IMR-90 (cell line): ENCODE measurements at places on chromosomes 13 and 19.

GRCh38 chr13:32581177-32581786 lies 5.0 kb upstream of the PDS5B start:
- no peaks in the 10 kb centered on the region for H3K36me3 ChIP-seq
- H3K27ac ChIP-seq, result no peak overlapping the region
- no peaks in the 10 kb centered on the region for H3K27me3 ChIP-seq
- no peak overlapping the region for H3K4me3 ChIP-seq

- no peaks in the 10 kb centered on the region for H3K36me3 ChIP-seq
- no peak overlapping the region for H3K4me3 ChIP-seq
- DNase-seq, result no peak
- H3K27me3 ChIP-seq, result no peaks in the 10 kb centered on the region
Measured at GRCh38 chr13:19058566-19058965, 123.1 kb downstream of the TUBA3C start.

DNA sequence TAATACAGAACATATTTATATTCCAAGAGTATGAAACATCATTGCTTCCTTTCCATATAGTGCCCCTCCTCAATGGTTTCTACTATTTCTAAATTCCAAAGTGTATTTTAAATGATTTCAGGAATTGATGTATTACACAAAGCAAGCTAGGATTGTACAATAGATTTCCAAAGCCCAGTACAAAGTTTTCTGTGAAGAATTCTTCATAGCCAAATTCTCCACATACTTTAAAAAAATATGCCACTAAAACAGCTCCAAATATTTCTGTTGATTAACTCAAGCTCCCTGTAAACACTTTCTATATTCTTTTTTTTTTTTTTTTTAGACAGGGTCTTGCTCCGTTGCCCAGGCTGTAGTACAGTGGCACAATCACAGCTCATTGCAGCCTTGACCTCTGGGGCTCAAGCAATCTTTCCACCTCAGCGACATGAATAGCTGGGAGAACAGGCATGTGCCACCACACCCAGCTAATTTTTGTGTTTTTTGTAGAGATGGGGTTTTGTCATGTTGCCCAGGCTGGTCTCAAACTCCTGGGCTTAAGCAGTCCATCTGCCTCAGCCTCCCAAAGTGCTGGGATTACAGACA lies 50.6 kb downstream of the ELF1 start:
- no peak overlapping the region for H3K4me3 ChIP-seq
- H3K4me1 ChIP-seq, result peaks cover 4% of the 10 kb centered on the region
- H3K27me3 ChIP-seq, result no peaks in the 10 kb centered on the region
- H3K27ac ChIP-seq, result no peak overlapping the region

- no peak overlapping the region for H3K27ac ChIP-seq
- no peak overlapping the region for H3K4me3 ChIP-seq
- no peaks in the 10 kb centered on the region for H3K36me3 ChIP-seq
- H3K4me1 ChIP-seq, result peaks cover 9% of the 10 kb centered on the region
- DNase-seq, result peak; percentile 27
- no peaks in the 10 kb centered on the region for H3K27me3 ChIP-seq
Measured at GRCh38 chr13:85509512-85509911, 289.7 kb downstream of the SLITRK6 start.

GRCh38 chr13:31053896-31054295 lies 107.8 kb downstream of the HSPH1 start:
- H3K4me3 ChIP-seq, result no peak overlapping the region
- no peak for DNase-seq
- H3K27ac ChIP-seq, result no peak overlapping the region
- H3K4me1 ChIP-seq, result peaks cover 1% of the 10 kb centered on the region; the same call in 1 of the 2 replicates
- peaks cover 3% of the 10 kb centered on the region; the same call in 1 of the 2 replicates for H3K27me3 ChIP-seq
- no peaks in the 10 kb centered on the region for H3K36me3 ChIP-seq

DNA sequence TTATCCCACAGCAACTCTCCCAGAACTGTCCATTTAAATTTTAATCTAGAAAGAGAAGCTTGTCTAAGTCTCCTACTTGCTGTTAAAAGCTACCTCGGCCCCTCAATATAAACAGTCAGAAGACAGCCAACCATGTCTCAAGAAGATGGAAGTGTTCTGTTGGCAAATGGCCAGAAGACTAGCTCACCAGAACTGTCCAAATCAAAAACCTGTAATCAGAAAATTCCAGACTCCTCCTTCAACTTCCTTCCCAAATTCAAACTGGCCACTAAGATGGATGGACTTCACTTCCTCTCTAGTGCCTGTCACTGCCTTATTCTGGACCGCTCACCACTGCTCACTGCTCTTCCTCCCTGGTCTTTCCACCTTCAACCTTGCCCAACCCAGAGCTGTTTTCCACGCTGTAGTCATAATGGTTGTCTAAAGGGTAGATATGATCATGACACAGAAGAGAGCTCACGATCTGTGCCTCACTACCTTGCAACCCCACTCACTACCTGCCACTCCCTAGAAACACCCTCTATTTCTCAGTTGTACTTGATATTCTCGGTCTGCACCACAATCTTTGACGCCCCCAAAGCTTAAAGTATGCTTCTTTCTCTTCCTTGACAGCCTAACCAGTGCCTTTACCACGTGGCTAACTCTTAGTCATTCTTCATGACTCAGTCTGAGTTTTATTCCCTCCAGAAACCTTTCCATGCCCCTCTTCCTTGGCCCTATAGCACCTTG lies 9.2 kb downstream of the FGF14 start:
- H3K36me3 ChIP-seq, result no peaks in the 10 kb centered on the region
- no peaks in the 10 kb centered on the region for H3K4me1 ChIP-seq
- no peak overlapping the region for H3K27ac ChIP-seq
- no peak overlapping the region for H3K4me3 ChIP-seq
- no peaks in the 10 kb centered on the region for H3K27me3 ChIP-seq

DNA sequence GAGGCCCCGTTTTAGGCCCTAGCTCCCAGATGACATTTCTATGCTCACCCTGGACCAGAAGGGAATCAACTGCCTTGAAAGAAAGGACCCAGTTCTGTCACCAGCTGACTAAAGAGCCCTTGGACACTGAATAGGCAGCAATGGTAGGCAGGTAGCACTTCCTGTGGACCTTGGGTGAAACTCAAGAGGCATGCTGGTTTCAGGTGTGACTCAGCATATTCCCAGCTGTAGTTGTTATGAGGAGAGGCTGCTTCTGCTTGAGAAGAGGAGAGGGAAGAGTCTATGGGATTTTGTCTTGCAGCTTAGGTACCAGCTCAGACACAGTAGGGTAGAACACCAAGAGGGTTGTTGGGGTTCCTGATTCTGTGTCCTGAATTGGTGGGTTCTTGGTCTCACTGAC lies 37.9 kb upstream of the HTR2A start:
- no peak for DNase-seq
- H3K27ac ChIP-seq, result no peak overlapping the region
- H3K4me3 ChIP-seq, result no peak overlapping the region
- no peaks in the 10 kb centered on the region for H3K27me3 ChIP-seq
- H3K4me1 ChIP-seq, result no peaks in the 10 kb centered on the region

- H3K4me1 ChIP-seq, result no peaks in the 10 kb centered on the region
- no peak overlapping the region for H3K27ac ChIP-seq
- H3K27me3 ChIP-seq, result no peaks in the 10 kb centered on the region
- DNase-seq, result no peak
- H3K4me3 ChIP-seq, result no peak overlapping the region
Measured at GRCh38 chr13:39391761-39392160, 211.2 kb downstream of the LHFPL6 start.

GRCh38 chr13:34506796-34507195 lies 435.3 kb upstream of the NBEA start:
- H3K36me3 ChIP-seq, result no peaks in the 10 kb centered on the region
- no peaks in the 10 kb centered on the region for H3K4me1 ChIP-seq
- no peak overlapping the region for H3K4me3 ChIP-seq
- H3K27me3 ChIP-seq, result no peaks in the 10 kb centered on the region

DNA sequence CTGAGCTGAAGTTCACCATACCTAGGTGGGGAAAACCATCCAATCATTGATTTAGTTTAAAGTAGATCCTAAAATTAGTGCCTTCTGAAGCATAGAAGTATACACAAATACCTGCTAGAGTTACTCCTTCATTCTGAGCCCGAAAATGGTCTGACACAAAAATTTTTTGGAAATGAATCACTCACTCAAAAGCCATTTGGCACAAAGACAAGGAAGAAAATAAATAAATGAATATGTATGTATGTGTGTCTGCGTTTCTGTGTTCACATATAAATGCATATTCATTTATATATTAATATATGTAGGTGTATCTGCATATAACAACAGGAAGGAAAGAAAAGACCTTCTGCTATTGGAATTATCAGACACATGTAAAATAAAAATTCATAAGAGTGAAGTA lies 614.4 kb upstream of the PCDH9 start:
- no peaks in the 10 kb centered on the region for H3K4me1 ChIP-seq
- H3K27me3 ChIP-seq, result no peaks in the 10 kb centered on the region
- no peaks in the 10 kb centered on the region for H3K36me3 ChIP-seq
- no peak overlapping the region for H3K27ac ChIP-seq
- DNase-seq, result no peak
- no peak overlapping the region for H3K4me3 ChIP-seq

DNA sequence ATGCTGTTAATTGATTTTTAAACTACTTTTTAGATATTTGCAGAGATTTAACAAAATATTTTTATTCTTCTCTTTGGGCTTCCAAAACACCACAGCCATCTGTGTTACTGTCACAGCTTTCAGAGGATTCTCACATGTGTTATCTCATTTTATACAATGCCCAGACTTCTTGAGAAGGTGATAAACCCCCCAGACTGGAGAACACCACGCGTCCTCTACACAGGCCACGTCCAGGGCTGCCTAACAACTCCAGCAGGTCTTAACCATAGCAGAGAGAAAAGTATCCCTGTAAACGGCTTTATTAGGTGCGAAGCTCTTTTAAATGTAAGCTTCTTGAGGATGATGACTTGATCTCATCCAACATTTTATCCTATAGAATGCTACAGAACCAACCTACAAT lies 2.0 kb downstream of the GPR183 start:
- no peak overlapping the region for H3K4me3 ChIP-seq
- no peak for DNase-seq

DNA sequence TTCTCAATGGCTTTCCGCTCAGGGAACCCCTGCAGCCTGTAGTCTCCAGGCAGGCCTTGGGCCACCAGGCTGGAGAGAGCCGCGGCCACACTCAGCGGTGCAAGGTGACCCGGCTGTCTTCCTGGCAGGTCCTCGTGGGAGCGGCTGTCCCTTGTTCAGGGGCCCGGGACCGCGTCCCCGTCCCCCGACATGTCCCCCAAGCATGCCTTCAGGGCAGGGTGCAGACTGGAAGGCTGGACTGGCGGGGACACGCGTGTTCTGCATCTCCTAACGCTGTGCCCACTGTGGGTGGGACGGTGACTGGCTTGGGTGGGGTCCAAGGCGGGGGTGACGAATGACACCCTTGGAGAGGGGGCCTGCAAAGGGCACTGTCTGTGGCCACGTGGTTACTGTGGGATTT lies 93.6 kb downstream of the WTIP start:
- H3K27ac ChIP-seq, result no peak overlapping the region
- H3K4me1 ChIP-seq, result no peaks in the 10 kb centered on the region
- no peak overlapping the region for H3K4me3 ChIP-seq
- no peaks in the 10 kb centered on the region for H3K36me3 ChIP-seq

GRCh38 chr13:51222686-51223559 lies 725 bp downstream of the FAM124A start:
- H3K36me3 ChIP-seq, result no peaks in the 10 kb centered on the region
- H3K27me3 ChIP-seq, result peaks cover 63% of the 10 kb centered on the region
- no peak for DNase-seq
- H3K4me1 ChIP-seq, result no peaks in the 10 kb centered on the region

GRCh38 chr19:30671622-30672051 lies 299.5 kb downstream of the ZNF536 start:
- DNase-seq, result no peak
- no peaks in the 10 kb centered on the region for H3K36me3 ChIP-seq
- no peaks in the 10 kb centered on the region; the same call in 1 of the 2 replicates for H3K27me3 ChIP-seq

DNA sequence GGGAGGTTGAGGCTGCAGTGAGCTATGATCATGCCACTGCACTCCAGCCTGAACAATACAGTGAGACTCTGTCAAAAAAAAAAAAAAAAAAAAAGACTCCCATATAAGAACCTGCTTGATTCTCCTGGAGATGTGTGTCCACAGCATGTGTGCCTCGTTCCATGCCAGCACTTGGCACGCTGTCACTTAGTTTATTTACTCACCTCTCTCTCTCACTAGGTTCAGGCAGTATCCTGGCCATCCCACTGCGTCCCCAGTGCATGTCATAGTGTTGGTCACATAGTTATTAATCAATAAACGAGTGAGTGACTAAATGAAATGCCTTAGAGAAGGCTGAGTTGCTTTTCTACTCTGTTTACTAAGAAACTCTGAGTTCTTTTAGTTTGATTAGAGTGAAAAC lies 79.1 kb upstream of the GPR12 start:
- H3K4me1 ChIP-seq, result no peaks in the 10 kb centered on the region
- no peak overlapping the region for H3K4me3 ChIP-seq
- no peak for DNase-seq
- H3K36me3 ChIP-seq, result no peaks in the 10 kb centered on the region
- H3K27ac ChIP-seq, result no peak overlapping the region

DNA sequence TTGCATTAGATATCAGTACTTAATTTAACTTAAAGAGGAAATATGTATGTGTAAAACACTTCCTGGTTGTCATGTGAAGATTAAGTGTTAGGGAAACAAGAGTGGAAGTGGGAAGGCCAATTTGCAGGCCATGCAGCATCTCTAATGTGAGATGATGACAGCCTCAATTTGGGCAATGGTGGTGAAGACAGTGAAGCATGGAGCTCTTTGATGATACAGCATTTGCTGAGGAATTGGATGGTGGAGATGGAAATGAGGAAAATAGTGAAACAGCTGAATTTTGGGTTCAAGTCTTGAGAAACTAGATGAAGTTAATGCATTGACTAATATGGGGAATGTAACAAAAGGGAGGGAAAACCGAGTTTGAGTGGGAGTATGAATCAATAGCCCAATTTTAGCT lies 231.7 kb upstream of the MIR17HG start:
- H3K4me1 ChIP-seq, result no peaks in the 10 kb centered on the region
- no peak overlapping the region for H3K27ac ChIP-seq
- DNase-seq, result no peak
- H3K27me3 ChIP-seq, result no peaks in the 10 kb centered on the region
- H3K36me3 ChIP-seq, result no peaks in the 10 kb centered on the region
- H3K4me3 ChIP-seq, result no peak overlapping the region

- no peak overlapping the region for H3K27ac ChIP-seq
- no peaks in the 10 kb centered on the region for H3K27me3 ChIP-seq
- no peak overlapping the region for H3K4me3 ChIP-seq
- no peaks in the 10 kb centered on the region for H3K36me3 ChIP-seq
Measured at GRCh38 chr19:51122112-51122981, 2.4 kb upstream of the SIGLEC9 start.

GRCh38 chr19:15488489-15489226 lies 9.4 kb upstream of the PGLYRP2 start:
- no peak overlapping the region for H3K4me3 ChIP-seq
- H3K27me3 ChIP-seq, result no peaks in the 10 kb centered on the region
- DNase-seq, result no peak

DNA sequence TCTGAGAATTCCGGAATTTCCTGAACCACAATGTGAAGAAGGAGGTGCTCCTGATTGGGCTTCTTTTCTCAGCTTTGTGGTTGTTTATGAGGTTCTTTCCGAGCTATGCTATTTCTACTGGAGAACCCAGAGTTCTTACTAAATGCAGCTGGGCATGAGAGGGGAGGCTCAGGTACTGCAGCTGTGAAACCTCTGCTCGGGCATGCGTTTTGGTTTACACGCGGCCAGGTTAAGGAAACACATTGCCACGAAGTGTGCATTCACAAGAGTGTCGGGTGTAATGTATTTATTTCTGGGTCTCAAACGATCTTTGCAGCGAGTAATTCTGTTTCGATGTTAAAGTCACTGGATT lies 661 bp upstream of the MIR17HG start:
- no peak for DNase-seq
- no peak overlapping the region for H3K27ac ChIP-seq

- no peak for DNase-seq
- H3K27ac ChIP-seq, result no peak overlapping the region
- no peak overlapping the region for H3K4me3 ChIP-seq
- no peaks in the 10 kb centered on the region for H3K27me3 ChIP-seq
Measured at GRCh38 chr19:18855647-18856384, 24.1 kb downstream of the UPF1 start.

GRCh38 chr19:4831304-4831978 lies at the start of gene TICAM1:
TICAM1 (minus strand) TSS chr19:4831712; CDS start chr19:4818377, 13,335 bp downstream.
- DNase-seq, result peak; percentile 65
- H3K27ac ChIP-seq, result peak within 1 kb of the TSS; percentile 95
- H3K27me3 ChIP-seq, result no peaks in the 10 kb centered on the region
